ENCODE measurements at places on chromosomes 3 and 15. TPM values are rescaled to one million over a fixed set of nuclear protein-coding genes. Genes with fewer than 3 reads are reported as not detected.

PLIN1 gene
- total RNA-seq, result 13.0 TPM

- H3K27ac ChIP-seq, result no peak overlapping the region
- DNase-seq, result no peak
- H3K4me1 ChIP-seq, result peaks cover 28% of the 10 kb centered on the region
Measured at GRCh38 chr3:177334803-177335202, 137.5 kb upstream of the TBL1XR1 start.

DNA sequence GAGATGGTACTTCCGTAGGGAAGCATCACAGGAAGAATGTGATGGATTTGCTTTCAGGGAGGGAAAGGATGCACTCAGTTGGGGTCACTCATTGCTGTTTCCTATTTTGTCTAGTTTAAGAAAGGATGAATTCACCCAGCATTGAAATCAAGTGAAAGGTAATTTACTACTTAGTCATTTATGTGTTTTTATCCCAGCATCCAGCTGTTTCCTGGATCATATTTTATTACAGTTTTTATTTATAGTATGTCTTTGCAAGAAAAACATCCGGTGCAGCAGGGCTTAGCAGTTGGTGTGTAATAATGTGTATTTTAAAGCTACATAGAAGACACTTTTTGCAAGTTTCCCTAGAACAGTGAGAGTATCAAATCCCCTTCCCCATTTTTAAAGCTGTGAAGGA, 37.4 kb upstream of the GOLGA8B start:
- no peaks in the 10 kb centered on the region for H3K27me3 ChIP-seq
- H3K27ac ChIP-seq, result no peak overlapping the region
- no peak overlapping the region for H3K4me3 ChIP-seq
- no peaks in the 10 kb centered on the region for H3K4me1 ChIP-seq
- no peak for DNase-seq

ACOX2 gene
- 5.9 TPM for total RNA-seq

LINGO1 gene
- total RNA-seq, result 0.99 TPM

- H3K27ac ChIP-seq, result no peak overlapping the region
- H3K36me3 ChIP-seq, result no peaks in the 10 kb centered on the region
- H3K4me1 ChIP-seq, result no peaks in the 10 kb centered on the region
- no peaks in the 10 kb centered on the region for H3K27me3 ChIP-seq
- H3K4me3 ChIP-seq, result no peak overlapping the region
Measured at GRCh38 chr15:45150997-45151396, 21.2 kb downstream of the DUOX1 start.

CCR8 gene
- not detected for total RNA-seq

Data from body of pancreas (tissue), 4 donors.